NCI-H526 treated with DMSO at 0.1 percent for 48 hours (cell line): ENCODE measurements at places on chromosomes 13 and 19.

GRCh38 chr13:93326234-93326811 is 99.7 kb downstream of the GPC6 start:
- no peak for DNase-seq

DNA sequence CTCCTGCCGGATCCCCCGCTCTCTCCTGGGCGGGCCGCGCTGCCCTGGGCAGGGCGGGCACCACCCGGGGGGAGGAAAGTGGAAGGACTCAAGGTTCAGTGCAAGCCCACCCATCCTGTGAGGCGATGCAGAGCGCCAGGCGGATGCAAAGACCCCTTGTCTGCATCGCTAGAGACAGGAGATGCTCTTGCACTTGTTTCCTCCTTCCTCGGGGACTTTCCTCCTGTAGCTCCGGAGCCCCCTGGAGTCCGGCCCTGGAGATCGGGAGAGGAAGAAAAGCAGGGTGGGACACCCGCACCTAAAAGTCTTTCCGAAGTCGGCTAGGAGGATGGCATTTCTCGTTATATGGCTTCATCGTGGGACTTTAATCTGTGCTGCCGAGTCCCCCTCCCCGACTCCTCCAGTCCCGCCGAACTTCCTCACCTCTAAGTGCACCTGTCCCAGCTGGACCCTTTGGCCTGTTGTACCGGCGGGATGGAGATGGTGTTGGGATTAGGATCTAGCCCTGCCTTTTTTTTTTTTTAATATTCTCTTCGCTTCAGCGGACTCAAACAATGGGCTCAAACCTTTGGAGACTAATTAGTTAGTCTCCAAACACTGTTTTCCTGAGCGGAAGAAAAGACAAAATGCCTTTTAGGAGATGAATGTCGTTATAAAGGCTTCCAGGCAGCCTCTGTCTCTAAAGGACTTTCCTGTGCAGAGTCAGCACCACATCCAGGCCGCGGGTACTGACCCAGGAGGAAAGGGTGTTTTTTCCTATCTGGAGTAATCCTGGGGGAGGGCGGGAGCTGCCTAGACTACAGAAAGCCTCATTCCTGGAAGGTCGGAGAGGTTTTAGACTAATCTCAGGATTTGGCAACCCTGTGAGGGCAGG is 725 bp downstream of the FAM124A start:
- DNase-seq = peak; percentile 82

GRCh38 chr13:57631596-57632275 is at the start of gene PCDH17:
PCDH17 (plus strand) TSS chr13:57631744; CDS start chr13:57632547, 803 bp downstream.
- no peak for DNase-seq

DNA sequence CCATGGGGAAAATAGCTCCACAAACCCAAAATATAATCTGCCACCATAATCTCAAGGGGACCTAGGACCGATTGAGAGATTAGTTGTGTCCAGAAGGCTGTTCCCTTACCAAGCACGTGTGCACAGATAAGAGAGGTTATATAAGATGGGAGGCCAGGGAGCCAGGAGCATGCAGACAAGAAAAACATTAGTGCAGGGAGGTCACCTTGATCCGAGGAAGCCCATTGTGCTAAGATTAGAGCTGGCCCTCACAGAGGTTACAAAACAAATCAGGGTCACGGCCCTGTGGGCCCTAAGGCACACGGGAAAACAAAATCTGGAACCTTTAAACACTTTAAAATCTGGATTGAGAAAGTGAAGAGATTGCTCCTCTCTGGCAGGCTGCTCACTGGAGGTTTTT is 37.7 kb downstream of the RGCC start:
- DNase-seq = no peak

DNA sequence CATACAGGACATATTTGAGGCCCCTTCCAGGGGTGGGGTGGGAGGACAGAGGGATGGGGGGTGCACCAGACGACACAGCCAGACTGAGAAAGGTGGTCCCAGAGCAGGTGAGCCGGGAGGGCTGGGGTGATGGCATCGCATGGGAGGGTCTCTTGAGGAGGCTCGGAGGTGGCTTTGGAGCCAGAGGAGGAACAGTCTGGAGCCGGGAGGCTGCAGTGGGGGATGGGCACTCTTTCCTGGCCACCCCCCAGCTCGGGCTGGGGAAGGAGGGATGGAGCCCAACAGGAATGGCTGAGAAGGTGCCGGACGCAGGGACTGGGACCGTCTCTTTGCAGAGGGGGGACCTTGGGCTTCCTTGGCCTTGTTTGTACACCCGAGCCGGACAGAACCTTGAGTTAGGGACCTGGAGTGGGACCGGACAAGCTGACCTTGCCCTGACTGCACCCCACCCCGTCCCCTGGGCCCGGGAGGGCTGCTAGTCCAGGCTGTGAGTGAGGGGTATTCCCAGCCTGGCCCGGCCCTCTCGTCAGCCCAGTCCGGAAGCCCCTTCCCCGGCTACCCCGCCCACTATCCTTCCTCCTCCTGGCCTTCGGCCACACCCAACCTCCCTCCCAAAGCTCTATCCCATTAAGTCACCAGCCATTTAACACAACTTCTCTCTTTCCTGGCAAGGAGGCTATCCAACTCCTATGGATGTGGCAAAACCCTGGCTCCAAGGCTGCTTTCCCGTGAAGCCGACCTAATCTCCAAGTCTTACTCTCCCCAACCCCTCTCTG is 816 bp upstream of the TBXA2R start:
- DNase-seq = no peak

DNA sequence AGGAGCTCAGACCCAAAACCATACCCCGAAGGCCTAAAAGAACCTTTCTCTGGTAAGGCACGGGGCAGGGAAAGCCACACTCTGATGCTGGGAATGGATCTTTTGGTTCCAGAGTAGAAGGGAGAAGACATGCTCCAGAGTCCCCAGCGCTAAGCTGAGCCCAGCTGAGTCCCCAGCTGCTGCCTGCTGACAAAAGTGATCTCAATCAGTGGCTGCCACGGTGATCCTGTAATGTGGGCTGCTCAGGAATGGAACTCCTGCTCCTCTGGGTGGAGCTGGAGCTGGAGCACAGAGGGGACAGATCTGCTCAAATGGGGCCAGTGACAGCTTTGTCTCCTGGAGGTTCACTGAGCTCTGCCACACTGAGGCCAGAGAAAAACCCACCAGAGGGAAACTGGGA is 70.5 kb downstream of the MLLT1 start:
- DNase-seq = no peak

DNA sequence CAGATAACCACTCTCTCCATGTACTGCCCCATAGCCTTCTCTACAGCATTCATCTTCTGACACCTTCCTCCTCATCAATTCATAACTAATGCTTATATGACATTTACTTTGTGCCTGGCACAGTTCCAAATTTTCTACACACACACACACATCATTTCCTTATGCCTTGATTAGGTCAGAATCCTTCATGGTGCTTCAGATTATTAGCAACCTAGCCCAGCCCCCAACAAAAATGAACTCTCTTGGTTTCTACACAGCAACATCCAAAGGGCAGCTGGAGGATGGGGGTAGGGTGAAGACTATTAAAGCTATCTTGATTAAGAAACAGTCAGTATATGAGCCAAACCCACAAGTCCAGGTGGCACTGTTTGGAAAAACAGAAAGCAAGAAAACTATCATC is 3.7 kb downstream of the RUBCNL start:
- DNase-seq = no peak

DNA sequence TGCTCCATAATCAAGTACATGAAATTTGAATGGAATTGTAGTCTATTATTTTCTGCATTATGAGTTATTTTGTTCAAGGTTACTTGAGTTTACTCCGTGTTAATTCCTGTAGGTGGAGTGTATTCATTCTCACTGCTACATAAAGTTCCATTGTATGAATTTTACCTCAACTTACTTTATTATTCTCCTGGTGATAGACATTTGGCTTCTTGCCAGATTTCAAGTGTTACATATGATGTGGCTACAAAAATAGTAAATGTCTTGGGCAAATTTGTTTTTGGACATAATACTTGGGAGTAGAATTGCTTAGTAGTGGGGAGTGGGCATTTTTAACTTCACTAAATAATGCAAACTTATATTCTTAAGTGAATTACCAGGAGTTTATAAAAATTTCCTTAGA is 328.9 kb downstream of the SHISA2 start:
- DNase-seq = no peak

DNA sequence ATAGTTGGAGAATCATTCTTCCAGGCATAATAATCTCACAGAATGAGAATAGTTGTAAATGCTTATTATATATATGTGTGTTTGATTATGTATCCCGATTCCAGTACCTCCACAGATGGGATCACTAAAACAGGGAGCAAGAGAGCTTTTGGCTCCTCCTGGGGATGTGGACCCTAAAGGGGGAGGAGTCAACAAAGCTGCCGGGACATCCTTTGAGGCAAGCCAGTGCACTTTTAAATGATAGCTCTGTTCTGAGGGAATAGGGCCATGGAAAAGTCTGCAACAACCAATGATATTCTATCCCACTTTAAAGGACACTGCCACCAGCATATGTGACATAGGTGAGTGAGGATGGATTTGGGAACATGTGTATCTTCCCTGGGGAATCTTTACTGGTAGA is 40.8 kb downstream of the SLITRK5 start:
- no peak for DNase-seq

- no peak for DNase-seq
These were observed 7.9 kb downstream of the SAMD4B start for GRCh38 chr19:39350156-39350555.

DNA sequence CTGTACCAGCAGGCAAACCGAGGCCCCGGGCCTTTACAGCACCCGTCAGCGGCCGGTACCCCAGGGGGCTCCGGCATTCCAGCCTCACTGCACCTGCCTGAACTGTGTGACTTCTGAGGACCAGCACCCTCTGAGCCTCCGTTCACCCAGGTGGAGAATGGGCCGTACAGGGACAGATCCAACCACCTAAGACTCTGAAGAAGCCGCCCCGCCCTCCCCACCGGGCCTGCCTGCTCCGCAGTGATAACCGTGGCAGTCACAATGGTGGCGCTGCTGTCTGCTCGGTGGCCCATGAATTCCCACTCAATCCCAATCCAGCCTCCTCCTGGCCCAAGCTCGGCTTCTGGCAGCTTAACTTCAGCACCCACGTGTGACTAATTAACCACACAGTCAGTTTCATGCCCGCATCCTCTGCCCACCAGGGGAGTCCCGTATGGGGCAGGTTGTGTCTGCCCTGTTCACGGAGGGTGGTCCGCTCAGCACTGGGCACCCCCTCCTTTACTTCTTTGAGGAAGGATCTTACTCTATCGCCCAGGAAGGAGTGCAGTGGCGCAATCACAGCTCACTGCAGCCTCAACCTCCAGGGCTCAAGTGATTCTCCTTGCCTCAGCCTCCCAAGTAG is 3.4 kb downstream of the TCF3 start:
- DNase-seq = no peak

DNA sequence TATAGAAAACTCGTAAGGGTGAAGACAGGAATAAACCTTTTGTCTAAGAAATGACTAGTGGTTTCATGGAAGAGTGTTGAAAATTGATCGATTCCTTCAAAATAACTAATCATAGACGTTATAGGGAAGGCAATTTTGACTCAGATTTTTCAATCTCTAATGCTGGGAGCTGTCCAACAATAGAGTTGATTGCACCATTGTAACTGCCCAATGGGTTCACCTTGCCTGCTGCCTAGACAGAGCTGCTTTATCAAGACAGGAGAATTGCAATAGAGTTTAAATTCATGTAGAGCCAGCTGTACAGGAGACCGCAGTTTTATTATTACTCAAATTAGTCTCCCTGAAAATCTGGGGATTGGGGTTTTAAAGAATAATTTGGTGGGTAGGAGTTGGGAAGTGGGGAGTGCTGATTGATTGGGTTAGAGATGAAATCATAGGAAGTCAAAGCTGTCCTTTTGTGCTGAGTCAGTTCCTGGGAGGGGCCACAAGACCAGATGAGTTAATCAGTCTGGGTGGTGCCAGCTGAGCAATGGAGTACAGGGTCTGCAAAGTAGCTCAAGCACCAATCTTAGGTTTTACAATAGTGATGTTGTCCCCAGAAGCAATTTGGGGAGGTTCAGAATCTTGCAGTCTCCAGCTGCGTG is 16.8 kb upstream of the ADGRE2 start:
- no peak for DNase-seq

DNA sequence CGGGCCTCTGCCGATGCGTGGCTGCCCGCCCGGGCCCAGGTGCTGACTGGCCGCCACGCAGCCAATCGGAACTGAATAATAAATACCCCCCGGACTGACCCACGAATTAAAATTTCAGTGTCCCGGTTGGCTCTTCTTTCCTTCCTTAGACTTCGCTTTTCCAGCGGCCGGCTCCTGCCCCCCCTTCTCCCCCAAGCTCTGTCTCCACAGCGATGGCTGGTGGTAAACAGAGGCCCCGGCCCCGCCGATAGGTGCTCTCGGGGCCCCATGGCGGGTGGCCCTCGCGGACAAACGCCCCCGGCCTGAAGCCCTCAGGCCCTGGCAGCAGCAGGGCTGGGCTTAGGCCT is 2.6 kb downstream of the ZBTB7A start:
- no peak for DNase-seq

GRCh38 chr19:43438291-43439031 is 23.8 kb downstream of the TEX101 start:
- no peak for DNase-seq

DNA sequence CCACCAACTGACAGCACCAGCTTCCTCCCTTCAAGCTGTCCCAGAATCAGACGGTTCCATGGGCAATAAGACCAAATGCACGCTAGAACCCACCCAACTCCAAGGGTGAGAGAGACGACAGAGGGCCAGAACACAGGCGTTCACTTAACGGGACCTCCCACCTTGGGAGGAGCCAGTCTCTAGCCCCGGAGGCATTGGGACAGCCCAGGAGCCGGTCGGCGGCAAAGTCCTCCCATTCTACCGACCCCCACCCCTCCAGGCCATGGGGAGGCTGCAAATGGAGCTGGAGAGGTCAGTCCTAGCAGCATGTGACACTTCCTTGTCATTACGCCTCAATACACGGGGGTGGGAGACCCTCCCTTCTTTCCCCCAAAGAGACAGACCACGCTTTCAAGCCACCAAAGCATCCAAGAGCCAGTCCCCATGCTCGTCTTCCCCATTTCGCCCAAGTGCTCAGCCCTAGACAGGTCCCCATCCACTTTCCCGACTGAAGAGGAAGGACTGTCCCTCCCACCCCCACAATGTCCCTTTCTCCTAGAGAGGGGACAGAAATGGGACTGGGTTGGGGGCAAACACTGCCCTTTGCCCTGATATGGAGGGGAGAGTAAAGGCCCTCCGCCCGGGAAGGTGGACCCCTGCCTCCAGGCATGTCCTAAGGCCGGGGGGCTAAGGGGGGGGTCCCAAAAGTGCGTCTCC is 964 bp downstream of the KHSRP start:
- DNase-seq = no peak

DNA sequence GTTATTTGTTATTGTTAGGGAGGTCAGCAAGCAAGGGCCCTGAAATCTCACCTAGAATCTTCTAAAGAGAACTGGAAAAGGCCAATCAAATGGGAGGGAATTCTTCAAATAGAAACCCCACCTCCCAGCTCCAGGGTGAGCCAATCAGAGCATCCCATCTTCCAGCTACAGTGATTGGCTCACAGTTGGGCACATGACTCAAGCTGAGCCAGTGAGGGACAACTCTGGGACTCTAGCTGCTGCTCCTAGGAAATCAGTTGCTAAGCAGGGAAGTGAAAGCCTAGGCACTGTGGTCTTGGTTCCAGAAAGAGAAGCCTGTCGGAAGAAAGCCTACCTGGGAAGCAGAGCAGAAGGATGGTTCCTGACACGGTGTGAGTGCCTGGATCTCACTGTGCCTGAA is 13.4 kb downstream of the TM6SF2 start:
- DNase-seq = peak; percentile 10
